ENCODE measurements at places on chromosomes 6 and 20.

DNA sequence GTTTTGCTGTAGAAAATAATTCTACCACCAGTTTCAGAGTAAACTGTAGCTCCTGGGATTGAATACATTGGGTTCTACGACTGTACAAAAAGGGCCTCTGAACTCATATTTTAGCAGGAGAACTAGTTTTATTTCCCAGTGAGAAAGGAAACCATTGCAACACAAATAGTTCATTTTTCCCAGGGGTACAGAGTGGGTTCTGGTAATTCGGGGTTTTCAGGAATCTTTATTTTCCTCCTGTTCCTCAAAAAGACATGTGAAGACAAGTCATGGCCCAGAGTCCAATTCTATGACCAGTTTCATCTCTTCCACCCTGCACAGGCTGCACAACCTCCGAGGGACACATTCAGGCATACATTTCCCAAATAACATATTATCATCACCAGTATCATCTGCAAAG is 222.1 kb downstream of the HIVEP2 start:
- no peak for DNase-seq

DNA sequence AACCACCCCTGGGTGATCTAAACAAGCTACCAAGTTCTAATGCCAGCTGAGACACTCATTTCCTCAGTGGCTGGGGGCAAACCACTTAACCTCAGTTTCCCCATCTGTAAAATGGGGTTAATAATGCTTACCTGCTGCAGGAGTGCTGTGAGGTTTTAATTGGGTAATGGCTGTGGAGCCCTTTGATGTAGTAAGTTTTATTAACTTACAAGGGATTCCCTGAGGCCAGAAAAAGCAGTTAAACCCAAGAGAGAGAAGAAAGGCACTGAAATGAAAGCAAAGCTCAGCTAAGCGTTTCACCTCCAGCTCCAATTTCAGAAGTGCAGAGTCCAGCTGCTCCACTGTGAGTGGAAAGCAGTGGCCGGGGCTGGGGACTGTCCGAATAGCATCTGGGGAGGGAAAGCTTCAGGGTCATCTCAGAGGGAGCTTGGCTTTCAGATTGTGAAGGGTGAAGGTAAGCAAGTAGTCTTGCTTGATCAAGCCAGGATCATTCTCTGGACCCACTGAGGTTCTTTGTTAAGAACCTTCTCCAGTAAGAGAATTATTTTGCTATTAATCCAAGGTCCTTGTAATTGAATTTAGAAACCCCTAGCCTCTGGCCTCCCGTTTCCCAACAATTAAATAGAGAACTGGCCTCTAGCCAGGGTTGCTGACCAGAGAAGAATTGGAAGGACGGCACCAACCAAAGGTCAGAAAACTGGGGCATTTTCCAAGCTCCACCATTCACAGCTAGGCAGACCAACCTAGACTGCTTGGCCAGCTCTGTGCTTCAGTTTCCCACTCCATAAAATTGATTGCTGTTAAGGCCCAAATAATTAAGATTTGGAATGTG is 20.9 kb upstream of the TCP11 start:
- no peak for DNase-seq

GRCh38 chr6:2630359-2630758 is 120.4 kb downstream of the MYLK4 start:
- DNase-seq, result peak; percentile 78

DNA sequence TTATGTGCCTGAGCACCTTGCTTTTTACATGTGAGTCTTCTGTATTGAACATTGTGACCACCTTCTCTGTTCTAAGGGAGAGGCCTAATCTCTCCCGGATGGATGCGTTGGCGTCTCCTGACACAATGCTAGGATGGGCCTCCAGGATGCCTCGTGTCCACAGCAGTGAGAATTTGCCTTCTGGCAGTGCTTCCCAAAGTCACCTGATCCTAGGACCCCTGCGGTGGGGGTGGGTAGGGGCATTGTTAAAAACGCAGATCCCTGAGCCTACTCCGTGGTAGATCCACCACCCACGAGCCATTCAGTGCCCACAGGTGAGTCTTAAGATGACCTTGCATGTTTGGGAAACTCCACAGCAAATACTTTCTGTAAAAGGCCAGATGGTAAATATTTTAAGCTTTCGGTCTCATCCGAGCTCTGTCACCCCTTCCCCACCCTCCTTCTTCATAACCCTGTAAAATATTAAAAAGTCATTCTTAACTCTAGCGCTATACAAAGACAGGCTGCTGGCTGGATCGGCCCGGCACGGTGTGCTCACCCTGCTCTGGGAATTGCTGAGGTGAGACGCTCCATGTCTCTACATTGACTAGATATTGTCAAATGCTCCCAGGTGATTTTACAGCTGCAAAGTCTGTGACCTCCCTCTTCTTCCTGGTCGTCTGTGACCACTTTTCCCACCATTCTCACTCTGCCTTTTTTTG is 106.7 kb upstream of the IYD start:
- no peak for DNase-seq

- DNase-seq, result no peak
These were observed 393.8 kb upstream of the IMPG1 start for GRCh38 chr6:76466286-76466685.

GRCh38 chr20:29409833-29410805 is 1847.3 kb upstream of the DEFB115 start:
- no peak for DNase-seq

GRCh38 chr6:26158581-26159356 is 71.5 kb downstream of the HFE start:
- DNase-seq, result peak; percentile 56

- DNase-seq, result peak; percentile 54
These were observed 123.3 kb downstream of the KIF13A start for GRCh38 chr6:17863901-17864754.

DNA sequence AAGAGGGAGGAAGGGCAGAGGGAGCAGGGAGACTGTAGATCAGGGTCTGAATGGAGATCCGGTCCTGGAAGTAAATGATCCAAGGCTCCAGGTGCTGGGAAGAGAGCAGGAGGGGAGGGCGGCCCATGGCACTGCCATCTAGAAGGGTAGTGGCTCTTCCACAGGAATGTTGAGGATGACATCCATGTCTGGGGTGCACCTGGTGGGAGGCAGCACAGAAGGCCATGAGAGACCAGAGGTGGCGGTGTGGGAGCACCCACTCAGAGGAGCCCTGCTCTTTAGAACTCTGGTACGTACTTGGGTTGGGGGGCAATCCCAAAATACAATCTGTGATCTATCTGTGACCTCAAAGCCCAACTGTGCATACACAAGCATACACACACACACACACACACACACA is 13.5 kb downstream of the DEFB132 start:
- DNase-seq, result no peak

DNA sequence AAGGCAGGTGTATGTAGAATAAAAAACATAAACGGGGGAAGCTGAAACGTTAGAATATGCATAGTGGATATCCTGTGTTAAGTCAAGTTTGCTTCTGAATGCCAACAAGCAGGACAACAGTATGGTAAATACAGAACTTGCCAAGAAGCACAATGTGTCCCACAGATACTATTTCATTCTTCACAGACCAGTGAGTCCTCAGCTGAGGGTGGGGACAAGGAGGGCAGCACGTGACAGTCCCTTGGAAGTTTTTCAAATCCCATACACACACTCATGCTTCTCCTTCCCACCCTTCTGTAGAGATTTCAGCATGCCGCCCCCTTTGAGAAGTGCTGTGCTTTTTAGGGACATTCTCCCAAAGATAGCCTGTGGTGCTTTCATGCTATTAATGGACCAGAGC is 268.5 kb upstream of the ECI2 start:
- no peak for DNase-seq

- DNase-seq, result no peak
These were observed 80.8 kb downstream of the SCAF8 start for GRCh38 chr6:154814063-154814462.

DNA sequence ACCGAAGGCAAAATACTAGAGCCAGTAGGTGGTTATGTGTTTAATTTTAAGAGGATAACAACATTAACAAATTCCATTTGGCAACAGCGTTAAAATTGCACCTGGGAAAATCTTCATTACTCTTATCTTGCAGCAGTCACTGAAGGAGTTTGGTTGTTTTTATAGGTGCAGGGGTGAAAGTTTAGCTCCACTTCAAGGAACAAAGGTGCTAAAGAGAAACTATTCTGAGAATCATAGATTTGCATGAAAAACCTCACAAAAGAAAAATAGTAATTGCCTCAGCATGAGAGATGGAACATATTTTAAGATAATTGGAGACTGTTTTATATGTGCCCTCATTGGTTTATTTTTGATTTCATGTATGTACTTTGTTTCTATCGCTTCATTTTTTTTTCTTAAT is 444.4 kb downstream of the UTRN start:
- no peak for DNase-seq

GRCh38 chr6:34073540-34073939 is 72.3 kb downstream of the GRM4 start:
- DNase-seq, result no peak

DNA sequence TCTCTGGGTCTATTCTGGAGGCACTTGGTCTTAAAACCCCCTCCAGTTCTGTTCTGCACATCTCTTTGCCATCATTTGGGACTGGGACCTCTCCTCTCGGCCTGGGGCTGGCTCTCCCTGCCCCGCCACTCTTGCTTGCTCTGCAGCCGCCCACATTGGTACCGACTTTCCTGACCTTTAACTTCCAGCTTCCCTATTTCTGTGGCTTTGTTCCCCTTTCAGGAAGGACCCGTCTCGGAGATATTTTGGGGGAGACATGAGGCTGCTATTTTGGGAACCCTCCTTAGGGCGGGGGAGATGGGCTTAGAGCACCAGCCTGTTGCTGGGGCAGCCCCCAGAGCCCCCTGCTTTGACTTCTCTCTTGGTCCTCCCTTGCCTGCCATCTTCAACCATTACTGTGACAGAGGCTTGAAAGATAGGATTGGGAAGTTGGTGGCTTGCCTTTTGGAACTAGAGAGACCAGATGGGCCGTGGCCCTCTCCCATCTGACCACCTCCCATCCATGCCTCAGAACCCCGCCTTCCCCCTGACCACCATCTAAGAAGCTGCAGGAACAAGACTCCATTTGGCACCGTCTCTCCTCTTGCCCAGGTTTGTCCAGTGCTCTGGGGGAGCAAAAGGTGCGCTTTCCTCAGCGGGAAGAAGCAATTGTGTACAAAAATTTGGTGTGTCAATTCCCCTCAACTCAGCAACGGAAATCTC is 914 bp downstream of the TREM2 start:
- DNase-seq, result no peak

DNA sequence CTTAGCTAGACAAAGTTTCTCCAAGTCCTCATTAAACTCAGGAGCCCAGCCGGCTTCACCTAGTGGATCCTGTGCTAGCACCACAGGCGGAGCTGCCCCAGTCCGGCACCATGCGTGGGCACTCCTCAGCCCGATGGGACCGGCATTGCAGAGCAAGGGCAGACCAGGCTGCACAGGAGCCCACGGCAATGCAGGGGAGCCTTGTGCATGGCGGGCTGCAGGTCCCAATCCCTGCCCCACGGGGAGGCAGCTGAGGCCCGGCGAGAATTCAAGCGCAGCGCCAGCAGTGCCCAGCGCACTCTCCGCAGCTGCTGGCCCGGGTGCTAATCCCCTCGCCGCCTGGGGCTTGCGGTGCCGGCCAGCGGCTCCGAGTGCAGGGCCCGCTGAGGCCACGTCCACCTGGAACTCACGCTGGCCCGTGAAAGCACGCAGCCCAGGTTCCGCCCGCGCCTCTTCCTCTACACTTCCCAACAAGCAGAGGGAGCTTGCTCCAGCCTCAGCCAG is 292.3 kb upstream of the EYS start:
- no peak for DNase-seq

GRCh38 chr6:148513145-148514071 is 170.8 kb downstream of the SASH1 start:
- no peak for DNase-seq

DNA sequence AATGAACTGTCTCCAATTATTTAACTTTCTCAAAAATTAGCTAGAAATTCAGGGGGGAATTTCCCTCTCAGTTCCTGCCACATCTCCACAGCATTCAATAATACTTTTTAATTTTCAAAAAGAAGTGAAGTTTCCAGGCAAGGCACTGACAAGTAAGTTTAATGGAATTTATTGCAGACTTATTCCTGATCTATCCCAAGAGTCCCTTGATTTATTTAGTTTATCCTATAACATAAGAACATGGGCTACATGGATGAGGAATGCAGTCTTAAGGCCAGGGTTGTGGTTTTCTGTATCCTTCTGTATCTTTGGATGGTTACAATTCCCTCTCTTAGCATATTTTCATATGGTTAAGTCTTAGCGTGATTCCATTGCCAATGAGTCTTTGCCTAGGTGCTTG is 126.5 kb downstream of the TSHZ2 start:
- no peak for DNase-seq

GRCh38 chr20:617934-618690 is 8.0 kb upstream of the TCF15 start:
- DNase-seq, result no peak

DNA sequence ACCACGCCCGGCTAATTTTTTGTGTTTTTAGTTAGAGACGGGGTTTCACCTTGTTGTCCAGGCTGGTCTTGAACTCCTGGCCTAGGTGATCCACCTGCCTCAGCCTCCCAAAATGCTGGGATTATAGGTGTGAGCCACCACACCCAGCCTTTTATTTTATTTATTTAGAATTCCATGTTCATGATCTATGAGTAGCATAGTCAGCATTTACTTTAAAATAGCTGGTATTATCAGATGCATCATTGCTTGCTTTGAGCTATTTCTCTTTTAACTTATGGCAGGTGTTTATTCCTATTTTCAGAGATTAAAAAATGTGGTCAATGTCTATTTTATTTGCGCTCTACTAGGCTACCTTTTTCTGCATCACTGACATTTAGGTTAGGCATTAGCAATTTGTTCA is 152.0 kb downstream of the UTRN start:
- no peak for DNase-seq

GRCh38 chr6:56650191-56650590 is 7.5 kb upstream of the DST start:
- no peak for DNase-seq

DNA sequence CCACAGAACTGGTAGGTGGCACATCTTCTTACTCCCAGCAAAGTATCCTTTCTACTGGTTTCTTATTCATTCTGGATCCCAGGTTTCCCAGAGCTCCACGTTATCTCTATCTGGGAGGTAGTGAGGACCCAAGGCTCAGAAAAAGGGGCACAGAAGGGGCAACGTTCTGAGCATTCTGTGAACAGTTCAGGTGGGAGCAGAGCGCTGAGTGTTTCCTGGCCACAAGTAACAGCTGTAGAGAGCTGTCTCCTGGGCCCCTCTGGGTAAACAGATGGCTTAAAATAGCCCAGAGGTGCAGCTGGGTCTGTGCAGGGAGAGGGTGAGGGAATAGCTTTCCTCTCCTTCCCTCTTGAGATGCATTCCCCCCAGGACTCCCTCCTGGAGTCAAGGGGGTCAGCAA is 2.1 kb downstream of the APOBEC2 start:
- DNase-seq, result no peak

DNA sequence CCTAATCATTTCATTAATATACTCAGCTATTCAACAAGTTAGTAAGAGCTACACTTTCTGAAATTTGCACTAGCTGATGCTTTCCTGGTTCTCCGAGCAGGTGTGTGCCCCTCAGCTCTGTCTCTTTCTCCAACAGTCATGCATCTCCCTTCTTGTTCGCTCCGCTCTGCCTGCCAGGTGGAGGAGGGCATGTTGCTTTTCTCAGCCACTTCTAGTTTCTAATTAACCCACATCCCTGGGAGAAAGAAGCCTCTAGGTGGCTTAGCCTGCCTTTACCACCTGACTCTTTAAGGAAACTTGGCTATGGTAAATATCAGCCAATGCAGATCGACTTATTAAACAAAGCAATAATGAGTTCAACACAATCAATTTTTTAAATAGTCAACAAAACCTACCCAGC is 34.2 kb downstream of the LRFN2 start:
- DNase-seq, result no peak

Measured in ACHN (cell line).